Stimulated activated CD8-positive, alpha-beta memory T cell treated with anti-CD3 and anti-CD28 coated beads, Interleukin-15, amount 100 ng/mL, for 4 hours (primary cell): ENCODE measurements at places on chromosomes 1 and 21.

- no peak for DNase-seq
Measured at GRCh38 chr1:16409536-16410152, 27.6 kb downstream of the SPATA21 start.

DNA sequence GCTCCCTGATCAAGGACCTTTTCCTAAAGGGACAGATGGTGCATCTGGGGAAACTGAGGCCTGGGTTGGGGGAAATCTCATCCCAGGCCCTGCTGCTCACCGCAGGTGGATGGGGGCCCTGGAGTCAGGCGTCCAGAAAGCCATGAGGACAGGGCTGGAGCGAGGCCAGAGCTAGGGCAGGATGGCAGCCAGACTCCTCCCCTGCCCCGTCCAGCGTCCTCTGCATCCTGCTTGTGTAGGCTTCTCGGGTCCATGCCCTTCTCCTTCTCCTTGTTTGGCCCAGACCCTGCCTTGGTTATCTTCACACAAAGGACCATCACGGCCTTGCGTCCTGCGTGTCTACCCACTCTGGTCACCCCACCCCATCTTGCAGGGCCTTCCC lies 43.0 kb downstream of the TRIM11 start:
- DNase-seq = no peak

GRCh38 chr1:218895064-218895587 lies 278.6 kb upstream of the LYPLAL1 start:
- DNase-seq = no peak

DNA sequence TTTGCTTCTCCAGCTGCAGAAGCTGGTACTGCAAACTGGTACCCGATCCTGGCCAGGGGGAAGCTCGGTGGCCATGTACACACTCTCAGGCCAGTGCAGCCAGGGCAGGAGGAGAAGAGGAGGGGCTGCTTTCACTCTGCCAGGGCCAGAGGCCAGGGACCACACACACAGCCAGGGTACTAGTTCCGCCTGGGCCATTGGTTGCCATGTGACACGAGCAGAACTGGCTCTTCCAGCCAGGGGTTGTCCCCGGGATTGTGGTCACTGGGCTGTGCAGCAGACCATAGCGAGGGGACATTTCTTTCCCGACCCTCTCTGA lies 3.7 kb upstream of the SHISAL2A start:
- DNase-seq = no peak

GRCh38 chr1:14529475-14529874 lies 69.0 kb upstream of the KAZN start:
- no peak for DNase-seq

GRCh38 chr1:28971980-28972771 lies 57.8 kb downstream of the EPB41 start:
- DNase-seq = no peak

DNA sequence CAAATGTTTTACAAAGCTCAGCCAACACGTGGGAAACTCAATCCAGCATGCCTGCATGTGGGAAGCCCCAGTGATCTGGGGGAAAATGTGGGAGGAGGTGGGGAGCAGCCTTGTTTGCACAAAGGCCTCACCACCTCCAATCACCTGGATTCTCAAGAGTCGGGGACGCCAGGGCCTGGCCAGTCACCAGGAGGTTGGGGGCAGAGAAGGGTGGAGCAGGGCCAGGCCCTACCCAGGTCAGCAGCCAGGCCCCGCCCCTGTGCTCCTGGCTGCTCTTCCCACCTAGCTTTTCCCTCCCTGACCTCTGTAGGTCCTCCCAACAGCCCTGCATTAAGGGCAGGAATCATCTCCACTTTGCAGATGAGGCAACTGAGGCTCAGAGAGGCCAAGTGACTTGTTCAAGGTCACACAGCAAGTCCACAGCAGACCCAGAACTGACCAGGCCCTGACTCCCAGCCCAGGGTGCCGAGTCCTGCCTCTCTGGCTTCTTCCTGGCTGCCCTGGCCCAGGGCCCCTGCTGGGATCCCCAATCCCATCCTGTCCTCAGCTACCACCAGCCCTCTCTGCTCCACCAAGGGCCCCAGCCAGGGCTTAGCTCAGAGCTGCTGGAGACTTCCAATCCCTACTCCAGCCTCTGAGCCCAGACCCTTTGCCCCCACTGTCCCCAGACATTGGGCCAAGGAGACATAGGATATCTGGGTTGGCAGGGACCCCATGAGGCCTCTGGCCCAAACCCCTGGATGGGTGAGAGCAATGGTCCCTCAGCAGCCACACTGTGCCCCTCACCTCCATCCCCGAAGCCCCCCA lies 508.6 kb downstream of the PTPRU start:
- no peak for DNase-seq

- no peak for DNase-seq
Measured at GRCh38 chr1:7680207-7680954, 90.7 kb upstream of the VAMP3 start.

DNA sequence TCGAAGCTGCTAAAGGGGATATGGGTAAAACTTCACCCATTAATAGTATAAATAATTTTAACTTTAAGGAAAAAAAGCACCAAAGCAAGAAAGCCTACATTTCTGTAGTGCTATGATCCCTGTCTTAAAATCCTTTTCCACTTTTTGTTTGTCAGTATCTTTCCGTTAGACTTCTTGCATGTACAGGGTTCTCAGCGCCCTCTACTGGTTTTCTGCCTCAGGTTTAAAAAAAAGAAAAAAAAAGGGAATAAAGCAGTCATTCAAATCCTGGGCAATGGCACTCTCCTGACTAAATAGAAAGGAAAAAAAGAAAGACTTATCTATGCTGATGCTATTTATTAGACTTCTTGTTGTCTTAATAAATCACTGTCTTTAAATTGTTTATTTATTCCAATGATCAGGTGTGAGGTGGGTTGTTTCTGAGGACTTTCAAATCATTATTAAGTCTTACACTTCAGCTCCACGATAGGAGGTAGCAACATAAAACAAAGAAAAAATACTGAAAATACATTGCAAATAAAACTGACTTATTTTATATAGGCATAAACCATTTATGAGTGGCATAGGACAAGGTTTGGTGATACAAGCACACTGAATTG lies 475.4 kb upstream of the NR5A2 start:
- DNase-seq = no peak

DNA sequence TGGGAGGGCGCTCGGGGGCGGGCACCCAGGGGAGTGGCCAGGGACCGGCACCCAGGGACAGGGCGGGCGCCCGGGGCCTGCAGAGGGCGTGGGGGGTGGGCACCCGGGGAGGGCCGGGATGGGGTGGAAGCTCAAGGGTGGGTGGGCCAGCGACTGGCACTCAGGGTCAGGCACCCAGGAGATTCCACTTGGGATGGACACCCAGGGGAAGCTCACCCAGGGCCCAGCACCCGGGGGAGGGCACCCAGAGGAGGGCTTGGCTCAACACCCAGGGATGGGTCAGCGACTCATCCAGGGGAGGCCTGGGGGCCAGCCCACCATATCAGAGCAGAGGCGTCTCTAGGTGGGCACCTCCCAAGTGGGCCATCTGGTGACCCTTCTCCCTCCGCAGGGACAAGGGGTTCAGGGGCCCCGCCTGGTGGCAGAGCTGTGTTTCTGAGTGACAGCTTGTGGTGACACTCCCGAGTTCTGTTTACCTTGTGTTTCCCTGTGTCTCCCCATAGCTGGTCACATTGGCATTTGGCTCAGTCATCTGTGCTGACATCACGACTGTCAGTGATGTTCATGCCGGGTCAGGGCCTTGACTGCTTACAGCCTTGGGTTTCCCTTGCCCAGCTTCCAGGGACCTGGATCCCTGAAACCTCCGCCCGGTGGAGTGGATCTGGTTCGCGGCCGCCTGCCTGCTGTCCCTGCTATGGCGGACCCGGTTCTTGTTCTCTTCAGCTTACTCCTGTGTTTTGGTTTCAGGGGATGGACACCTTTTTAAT lies 749 bp downstream of the IBA57 start:
- DNase-seq = peak; percentile 28

DNA sequence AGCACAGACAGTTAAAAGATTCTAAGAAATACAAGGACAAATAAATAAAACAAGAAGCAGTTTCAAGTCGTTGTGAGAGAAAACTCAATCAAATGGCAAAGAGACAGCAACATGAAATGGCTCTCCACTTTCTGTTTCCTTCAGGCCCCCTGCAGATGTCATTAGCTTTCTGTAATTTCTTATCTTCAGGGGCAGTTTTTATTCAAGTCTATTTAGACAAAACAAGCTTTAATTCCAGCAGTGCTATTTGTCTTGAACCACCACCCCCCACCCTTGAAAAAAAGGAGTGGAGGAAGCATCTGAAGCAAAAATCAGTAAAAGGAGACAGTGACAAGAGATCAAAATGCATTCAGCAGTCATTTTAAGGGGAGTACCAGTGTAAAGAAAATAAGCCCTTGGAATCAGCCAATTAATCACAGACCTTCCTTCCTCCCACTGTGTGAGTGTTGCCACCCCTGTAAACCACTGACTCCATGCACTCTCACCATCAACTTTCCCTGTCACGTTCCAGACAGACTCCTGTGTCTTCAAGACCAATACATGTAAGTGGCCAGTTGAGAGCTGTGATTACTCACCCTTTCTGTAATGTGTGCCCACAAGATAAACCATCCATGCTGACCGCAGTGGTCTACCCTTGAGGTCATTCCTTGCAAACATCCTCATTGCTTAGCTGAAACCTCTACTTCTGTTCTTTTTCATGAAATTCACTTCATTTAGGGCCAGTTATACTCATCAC lies 136.1 kb upstream of the HOOK1 start:
- no peak for DNase-seq

GRCh38 chr1:22633697-22634463 lies 2.5 kb upstream of the C1QA start:
- no peak for DNase-seq

DNA sequence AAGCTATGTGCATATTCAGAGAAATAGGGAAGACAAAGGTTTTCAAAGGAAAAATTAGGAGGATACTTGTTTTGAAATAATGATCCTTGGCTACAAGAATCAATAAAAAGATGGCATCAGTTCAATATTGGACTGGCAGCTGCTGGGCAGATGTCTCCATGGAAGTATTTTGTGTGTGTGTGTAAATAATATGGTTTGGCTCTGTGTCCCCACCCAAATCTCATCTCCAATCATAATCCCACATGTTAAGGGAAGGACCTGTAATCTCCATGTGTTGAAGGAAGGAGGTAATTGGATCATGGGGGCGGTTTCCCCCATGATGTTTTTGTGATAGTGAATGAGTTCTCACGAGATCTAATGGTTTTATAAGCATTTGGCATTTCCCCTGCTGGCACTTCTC lies 40.4 kb upstream of the LRRC7 start:
- no peak for DNase-seq

- DNase-seq = no peak
Measured at GRCh38 chr1:184408580-184408979, 21.8 kb downstream of the C1orf21 start.

GRCh38 chr21:31609081-31609480 lies 50.4 kb upstream of the SOD1 start:
- no peak for DNase-seq

DNA sequence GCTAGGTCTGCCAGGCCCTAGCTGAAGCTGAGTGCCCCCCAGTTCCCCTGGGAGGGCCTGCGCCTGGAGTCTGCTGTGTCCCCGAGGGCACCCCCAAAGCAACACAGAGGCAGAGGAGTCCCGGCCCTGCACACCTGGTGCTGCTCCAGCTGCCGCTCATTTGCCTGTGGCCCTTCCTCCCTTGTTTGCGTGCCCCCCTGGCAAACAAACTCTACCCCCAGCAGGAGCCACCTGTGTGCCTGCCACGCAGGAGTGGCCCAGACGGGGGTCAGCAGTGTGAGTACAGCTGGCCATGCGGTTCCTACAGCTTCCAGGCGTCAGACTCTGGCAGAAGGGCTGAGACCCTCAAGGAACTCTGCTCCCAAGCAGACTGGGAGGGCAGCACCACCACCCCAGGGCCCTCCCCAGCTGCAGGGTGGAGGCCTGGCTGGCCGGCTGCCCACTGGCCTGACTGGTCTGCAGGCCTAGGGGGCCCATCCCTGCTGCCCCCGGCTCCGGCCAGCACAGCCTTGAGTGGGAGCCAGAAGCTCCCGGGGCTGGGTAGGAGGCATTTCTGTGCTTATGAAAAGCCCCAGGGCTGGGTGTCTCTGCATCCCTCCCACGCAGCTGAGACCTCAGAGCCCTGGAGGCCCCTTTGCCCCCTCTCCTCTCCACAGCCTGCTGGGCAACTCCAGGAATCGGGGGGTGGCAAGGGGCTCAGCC lies 563 bp upstream of the TAS1R3 start:
- no peak for DNase-seq

DNA sequence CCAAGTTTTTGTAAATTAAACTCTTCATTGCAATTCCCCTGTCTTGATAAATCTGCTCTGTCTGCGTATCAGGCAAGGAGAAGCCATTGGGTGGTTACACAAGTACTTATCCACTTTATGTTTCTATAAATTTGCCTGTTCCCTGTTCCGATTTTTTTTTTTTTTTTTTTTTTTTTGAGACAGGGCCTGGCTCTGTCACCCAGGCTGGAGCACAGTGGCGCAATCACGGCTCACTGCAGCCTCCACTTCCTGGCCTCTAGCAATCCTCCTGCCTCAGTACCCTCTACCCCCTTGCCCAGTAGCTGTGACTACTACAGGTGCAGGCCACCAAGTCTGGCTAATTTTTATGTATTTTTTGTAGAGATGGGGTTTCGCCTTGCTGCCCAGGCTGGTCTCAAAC lies 11.1 kb upstream of the CSRP1 start:
- no peak for DNase-seq

DNA sequence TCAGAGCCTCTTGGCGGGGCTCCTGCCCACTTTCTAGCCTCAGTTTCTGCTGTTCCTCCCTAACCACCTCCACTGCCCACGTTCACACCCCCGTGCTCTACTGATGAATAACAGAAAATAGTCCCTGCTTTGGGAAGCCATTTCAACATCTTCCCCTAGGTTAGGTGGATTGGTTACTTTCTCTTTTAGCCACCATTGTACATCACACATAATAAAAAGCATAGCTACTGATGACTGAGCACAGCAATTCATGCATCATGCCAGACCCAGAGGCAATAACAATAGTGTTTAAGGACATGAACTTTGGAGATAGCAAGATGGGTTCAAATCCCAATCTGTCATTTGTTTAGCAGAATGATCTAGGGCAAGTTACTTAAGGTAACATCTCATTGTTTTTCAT lies 74.6 kb downstream of the COLGALT2 start:
- DNase-seq = no peak

DNA sequence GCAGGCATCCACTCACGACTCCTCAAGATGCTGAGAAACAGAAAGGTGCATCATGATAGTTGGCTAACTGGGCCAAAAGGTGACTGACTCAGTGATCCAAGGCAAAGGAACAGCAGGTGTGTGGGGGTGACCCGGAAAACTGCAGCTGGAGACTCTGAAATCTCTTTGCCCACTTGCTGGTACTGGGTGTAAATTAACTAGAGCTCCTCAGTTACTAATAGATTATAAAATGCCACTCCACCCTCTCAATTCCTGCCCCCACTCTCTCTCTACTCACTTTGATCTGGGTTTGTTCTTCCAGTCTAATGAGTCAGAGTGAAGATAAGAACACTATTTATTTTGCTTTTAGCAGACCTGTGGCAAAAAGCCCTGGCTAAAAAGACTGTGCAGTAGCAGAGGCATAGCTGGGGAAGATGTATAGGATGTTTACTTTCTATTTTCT lies 7.2 kb upstream of the PIGC start:
- no peak for DNase-seq

GRCh38 chr1:116147114-116147510 lies 35.9 kb downstream of the MAB21L3 start:
- no peak for DNase-seq

GRCh38 chr1:58133562-58133961 lies 413.0 kb downstream of the OMA1 start:
- DNase-seq = no peak
